SJCRH30 (cell line): ENCODE measurements at places on chromosomes 2 and 18. TPM values are rescaled to one million over a fixed set of nuclear protein-coding genes. Genes with fewer than 3 reads are reported as not detected.

GRCh38 chr2:33644215-33644614 lies 45.1 kb upstream of the FAM98A start:
- DNase-seq = no peak

GRCh38 chr2:9883897-9884296 lies 40.6 kb downstream of the TAF1B start:
- no peak for DNase-seq

DNA sequence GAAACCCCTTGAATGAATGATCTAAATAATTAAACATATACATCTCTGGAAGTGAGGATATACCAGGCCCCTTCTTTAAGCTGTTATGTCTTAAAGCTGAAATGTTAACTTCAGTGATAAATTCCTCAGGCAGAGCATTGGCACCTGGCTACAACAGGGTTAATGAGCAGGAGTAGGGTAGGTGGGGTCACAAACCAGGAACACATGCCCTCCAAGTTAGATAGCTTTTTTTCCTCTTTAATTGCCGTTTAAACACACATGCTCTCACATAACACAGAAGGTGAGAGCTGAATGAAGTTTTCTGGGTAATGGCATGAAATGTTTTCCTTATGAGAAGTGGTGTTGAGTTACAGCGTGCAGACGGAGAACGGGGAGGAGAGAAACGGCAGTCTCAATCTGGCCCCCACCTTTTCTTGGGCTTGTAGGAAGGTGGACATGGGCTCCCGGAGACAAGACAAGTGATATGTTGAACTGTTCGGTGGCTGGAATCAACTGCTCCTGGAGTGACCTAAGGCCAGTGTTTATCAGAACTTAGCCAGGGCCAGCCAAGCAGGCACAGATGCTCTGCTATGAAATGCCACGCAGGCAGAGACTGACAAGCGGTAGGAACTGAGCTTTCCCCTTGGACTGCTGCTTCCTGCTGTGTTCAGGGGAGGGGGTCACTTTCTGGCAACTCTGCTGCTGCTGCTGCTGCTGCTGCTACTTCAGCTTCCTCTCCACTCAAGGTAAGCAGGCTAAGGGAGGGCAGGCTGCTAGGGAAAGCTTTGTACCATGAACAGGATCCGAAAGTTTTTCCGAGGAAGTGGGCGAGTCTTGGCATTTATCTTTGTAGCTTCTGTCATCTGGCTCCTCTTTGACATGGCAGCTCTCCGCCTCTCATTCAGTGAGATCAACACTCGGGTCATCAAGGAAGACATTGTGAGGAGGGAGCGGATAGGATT lies at the start of gene GALNT5:
Gene GALNT5 (plus strand): TSS at position 394 of the 941 bp plus-strand sequence. CDS start 378 bp downstream, at position 772.
- peak; percentile 6 for DNase-seq

DNA sequence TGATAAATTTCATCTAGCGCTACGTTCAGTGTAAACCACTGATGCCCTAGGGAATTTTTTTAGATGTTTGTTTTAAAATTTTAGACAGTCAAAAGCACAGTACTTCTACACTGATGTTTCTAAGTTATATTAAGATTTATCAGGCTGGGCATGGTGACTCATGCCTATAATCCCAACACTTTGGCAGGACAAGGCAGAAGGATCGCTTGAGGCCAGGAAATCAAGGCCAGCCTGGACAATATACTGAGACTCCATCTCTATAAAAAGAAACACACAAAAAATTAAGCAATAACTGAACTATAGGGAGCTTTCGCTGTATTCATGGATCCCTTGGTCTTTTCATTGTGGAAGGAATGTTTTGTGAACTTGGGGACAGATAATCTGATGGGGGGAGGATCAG lies 50.6 kb upstream of the MAPRE2 start:
- no peak for DNase-seq

DNA sequence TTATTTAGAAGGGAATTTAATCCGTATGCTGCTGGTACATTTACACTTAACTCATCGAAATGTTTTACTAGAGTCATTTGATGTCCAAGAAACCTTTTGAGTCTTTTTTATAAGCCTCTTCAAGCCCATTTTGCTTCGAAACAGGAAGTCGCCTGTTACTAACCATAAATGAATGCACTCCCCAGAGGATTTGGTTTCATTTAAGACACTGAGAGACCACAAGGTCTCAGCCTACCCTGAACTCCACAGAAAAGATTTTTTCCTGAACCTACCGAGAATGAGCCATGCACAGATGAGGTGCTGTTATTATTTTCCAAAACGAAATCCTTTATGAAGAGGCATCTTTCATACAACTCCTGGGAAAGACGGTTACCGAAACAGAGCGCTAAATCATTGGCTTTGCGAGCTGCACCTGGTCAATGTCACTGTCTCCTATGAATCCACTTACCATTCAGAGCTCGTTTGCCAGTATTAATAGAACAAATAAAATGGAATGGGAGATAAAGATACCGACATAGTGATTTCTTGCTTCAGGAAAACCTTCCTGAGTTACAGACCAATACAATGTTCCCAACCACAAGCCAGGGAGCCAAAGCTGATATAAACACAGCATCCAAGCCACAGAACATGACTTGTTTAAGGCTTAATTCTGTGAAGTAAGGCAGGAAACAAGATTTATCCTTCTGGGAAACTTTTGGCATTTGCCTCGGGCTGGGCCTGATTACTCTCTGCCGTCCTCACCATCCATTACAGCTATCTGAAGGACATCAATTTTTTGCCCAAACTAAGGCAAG lies 382.1 kb downstream of the OSR1 start:
- peak; percentile 17 for DNase-seq

DNA sequence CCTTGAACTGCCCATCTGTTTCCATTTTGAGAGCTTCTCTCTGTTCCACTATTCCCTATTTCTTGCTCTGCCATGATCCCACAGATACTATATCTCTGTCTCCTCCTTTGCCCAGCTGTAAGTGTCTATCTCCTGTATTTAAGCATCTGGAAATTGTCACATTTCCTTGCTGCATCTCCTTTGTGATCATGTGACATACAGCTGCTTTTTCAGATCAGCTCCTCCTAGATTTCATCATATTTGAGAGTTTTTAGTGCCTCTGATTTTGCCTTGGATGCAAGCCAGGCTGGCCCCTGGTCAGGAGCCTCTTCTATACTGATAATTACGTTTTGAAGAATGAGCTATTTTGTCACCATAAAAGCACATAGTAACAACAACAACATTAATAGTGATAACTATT lies 131.7 kb upstream of the TNP1 start:
- DNase-seq = peak; percentile 44

DNA sequence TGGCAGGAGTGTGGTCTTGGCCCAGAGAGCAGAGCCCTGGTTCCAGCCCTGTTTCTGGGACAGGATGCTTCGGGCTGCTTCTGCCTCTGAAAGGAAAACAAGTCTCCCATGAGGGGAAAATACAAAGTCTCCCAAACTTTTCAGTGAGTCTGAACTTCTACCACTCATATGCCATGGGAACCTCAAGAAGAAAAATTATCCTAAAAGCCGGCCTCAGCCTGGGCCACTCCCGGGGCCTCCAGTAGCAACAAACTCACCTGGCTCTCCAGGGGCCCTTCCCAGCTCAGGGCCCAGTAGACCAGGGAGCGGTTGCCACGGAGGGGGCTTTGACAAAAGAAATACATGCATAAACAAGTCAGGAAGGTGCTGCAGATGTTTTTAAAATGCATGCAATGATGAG lies 289.2 kb upstream of the HDAC4 start:
- DNase-seq = no peak

- no peak for DNase-seq
These were observed 22.5 kb upstream of the ACYP2 start for GRCh38 chr2:54092940-54093339.

- DNase-seq = no peak
These were observed 470.4 kb upstream of the ACVR2A start for GRCh38 chr2:147374423-147374811.

DNA sequence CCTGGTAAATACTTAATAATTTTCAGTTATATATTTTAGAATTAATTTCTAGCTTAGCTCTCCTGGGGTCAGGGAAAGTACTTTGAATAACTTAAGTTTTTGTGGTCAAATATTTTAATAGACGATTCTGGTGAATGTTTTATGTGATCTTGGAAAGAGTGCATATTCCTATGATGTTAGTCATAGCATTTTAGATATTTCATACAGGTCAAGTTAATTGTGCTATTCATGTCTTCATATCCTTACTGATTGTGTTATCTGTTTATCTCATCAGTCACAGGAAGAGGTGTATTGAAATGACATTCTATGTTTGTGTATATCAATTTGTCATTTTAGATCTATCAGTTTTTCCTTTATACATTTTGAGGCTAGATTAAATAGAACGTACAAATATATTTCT lies 576.2 kb downstream of the CPS1 start:
- no peak for DNase-seq

- DNase-seq = peak; percentile 88
These were observed 863 bp upstream of the SIX2 start for GRCh38 chr2:45009928-45010701.

DNA sequence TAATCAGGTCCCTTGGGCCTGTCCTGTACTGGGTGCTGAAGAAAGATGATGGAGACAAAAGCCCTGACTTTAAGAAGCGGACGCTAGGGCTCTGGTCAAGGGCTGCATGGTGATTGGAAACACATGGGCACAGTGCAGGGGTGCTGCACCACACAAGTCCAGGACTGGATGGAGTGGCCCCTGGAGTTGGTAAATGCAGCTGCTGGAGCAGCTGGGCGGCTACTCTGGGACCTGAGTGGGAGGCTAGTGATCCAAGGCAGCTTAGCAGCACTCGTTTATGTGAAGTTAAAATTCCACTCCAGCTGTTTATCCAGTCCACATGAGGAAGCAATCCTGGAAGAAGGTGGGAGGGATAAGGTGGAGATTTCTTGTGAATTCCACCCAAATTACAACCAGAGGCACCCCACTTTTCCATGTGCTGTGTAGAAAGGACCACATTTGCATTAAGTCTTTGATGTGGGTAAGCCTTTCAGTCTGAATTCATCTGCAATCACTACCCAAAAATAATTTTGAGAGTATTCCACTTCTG lies 24.9 kb downstream of the MERTK start:
- peak; percentile 64 for DNase-seq

- no peak for DNase-seq
These were observed 64.9 kb upstream of the ZCCHC2 start for GRCh38 chr18:62457877-62458276.

- DNase-seq = no peak
These were observed 29.3 kb upstream of the HS6ST1 start for GRCh38 chr2:128347701-128348539.

DNA sequence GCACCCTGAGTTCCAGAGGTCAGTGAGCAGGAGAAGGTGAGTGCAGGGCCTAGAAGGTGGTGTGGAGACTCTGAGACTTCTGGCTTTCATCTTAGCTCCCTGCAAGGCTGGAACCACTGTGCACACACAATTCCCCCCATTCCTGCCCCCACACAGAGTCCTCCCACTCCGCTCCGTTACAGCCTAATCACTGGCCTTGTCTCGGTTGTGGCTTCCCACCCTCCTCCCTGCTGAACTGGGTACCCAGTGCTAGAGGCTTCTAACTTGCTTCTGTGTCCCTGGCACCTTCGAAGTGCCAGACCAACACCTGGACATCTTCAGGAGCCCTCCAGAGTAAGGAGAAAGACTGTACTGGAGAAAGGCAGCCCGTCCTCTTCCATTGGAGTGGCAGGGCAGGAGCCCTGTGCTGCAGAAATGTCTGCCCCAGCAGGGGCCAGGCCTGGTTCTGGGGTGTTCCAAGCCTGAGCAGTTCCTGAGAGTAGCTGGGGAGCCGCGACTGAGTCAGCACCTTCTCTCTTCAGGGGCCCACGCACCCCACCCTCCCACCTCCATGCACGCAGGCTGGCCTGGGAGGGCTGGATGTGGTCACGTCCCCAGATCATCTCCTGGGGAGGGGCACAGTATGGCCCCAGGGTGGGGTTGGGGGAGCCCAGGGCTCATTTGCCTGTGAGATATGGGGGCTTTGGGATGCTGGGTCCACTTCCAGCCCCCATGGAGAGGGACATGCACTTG lies 23.4 kb downstream of the CROCC2 start:
- no peak for DNase-seq

GRCh38 chr2:20583425-20583881 lies 67.4 kb downstream of the HS1BP3 start:
- no peak for DNase-seq

DNA sequence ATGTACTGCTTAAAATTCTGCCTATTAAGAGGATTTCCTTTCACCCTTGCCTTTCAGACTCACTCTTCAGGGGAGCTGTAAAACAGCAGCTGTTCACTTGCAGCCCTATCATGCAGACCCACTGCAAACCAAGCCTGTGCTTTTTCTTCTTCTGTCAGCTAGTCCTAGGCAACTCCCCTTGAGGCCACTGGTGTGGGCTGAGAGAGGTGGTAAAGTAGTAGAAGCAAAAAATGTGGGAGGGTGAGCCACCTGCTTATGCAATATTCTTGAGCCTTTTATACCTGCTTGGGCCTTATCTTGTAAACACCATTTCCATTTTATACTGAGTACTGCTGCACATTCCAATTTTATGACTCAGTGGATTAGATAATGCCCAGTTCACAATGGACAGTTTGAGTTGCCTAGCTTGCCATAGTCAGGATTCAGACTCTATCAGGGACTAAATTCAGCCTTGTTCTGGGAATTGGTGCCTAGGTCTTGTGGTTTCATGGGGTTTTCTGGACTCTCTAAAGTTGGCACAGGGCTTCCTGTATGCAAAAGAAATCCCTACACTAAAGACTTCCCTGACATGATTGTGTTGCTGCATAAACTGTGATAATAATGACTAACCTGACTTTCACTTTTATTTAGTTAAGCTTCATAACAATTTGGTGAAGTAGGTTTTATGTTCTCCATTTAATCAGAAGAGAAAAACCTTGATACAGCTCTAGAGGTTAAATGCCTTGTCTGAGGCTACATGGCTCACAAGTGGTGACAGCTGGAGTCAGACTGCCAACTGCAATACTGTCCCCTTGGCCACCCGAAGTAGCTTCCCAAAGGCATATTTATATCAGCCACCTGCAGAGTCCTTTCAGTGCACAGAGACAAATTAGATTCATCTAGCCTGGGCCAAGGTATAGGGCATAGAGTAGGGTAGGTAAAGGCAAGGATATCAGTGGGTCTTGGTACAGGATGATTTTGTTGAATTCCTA lies 47.4 kb upstream of the KDM3A start:
- peak; percentile 89 for DNase-seq

Gene EFR3B
- 4.0 and 4.2 TPM in 2 replicates for total RNA-seq

Gene RAD51AP2
- 0.02 TPM in 1 of 2 replicates, not detected in the other for total RNA-seq

Gene KHK
- total RNA-seq = 0.30 and 0.63 TPM in 2 replicates

Gene TMEM17
- 0.40 and 0.51 TPM in 2 replicates for total RNA-seq

Gene MAL
- not detected in 2 replicates for total RNA-seq

Gene SLC5A7
- not detected in 2 replicates for total RNA-seq

Gene CHMP3
- total RNA-seq = 66.9 and 72.2 TPM in 2 replicates

Gene SKOR2
- not detected in 2 replicates for total RNA-seq

Gene SIX3
- 1.8 and 2.0 TPM in 2 replicates for total RNA-seq

Gene CXCR2
- total RNA-seq = not detected in 2 replicates

Gene MERTK
- total RNA-seq = 6.7 and 6.8 TPM in 2 replicates

Gene KCNJ13
- total RNA-seq = not detected in 2 replicates

Gene TCF7L1
- 8.5 and 9.2 TPM in 2 replicates for total RNA-seq

Gene SESTD1
- total RNA-seq = 24.5 and 26.2 TPM in 2 replicates

Gene REG3G
- total RNA-seq = not detected in 2 replicates

Gene MAPK4
- total RNA-seq = not detected in 2 replicates

Gene AFF3
- total RNA-seq = not detected in 2 replicates

Gene CERS6
- 35.1 and 37.6 TPM in 2 replicates for total RNA-seq

Gene CHRNG
- total RNA-seq = 25.2 and 36.6 TPM in 2 replicates

Gene NTSR2
- total RNA-seq = not detected in 2 replicates

Gene ZNF396
- total RNA-seq = 0.06 and 0.10 TPM in 2 replicates

Gene OSBPL6
- total RNA-seq = 13.6 and 14.6 TPM in 2 replicates

Gene B3GNT7
- total RNA-seq = 0.04 TPM in 1 of 2 replicates, not detected in the other

Gene ANKRD53
- 0.36 TPM in 1 of 2 replicates, not detected in the other for total RNA-seq
